Hematopoietic multipotent progenitor cell treated with erythropoietin and hydrocortisone succinate and interleukin-3 and kit ligand, for 17 days (in vitro differentiated cells): ENCODE measurements at places on chromosomes 5 and 9.

- DNase-seq, result no peak
Observed at GRCh38 chr5:26763215-26763614, 275.2 kb downstream of the CDH9 start.

DNA sequence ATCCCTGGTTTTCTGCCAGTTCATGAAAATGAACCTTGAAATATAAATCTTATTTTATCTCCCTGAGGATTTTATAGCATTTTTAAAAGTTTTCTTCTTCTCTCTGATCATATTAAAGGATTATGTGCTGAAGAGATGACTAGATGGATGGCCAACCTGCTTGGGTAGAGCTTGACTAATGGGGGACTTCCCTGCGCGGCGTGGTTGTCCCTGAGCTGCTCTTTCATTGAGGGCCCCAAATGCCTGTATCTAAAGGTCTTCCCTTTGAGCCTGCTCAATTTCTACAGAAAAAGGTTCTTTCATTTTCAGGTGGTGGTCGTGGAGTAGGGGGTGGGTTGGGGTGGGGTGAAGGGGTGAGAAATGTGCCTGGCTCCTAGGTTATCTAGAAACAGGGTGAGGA lies 20.5 kb upstream of the CDKN2AIPNL start:
- no peak for DNase-seq

GRCh38 chr9:78370991-78371390 lies 74.1 kb downstream of the PSAT1 start:
- DNase-seq, result no peak

DNA sequence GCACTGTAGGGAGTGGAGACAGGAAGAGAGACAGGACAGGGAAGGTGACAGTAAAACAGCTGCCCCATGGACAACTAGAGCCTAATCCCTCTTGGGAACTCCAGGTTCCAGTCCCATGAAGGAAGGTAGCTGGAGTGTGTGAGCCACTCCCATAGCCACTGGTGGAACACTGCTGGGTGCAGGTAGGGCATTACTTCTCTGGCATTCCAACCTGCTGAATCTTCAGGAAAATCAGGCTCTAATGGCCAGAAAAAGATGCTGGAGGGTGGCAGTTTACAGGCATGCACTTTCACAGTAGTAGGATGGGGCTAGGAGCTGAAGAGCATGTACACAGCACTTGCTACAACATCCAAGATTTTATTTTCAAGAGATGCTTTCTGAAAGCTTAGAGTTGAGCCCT lies 259.4 kb downstream of the AUH start:
- DNase-seq, result no peak

DNA sequence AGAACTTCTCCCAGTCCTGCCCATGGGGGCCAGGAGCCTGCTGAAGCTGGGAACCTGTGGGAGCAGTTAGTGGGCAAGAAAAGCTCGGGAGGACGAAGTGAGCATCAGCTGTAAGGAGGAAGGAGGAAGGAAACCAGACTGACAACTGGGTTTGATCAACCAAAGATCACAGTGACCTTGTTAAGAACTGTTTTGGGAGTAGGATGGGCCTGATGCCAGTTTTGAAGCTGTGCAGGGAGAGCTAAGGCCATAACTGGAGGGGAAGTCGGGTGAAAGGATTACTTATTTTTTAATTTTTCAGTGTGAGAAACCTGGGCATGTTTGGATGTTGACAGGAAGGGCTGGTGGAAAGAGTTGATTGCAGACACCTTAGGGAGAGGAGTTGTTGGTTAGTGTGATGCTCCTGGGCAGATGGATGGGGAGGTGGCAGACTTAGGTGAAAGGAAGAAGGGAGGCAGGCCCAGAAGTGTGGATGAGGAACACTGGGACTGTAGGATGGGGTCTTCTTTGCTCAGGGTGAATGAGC lies 58.3 kb upstream of the KLF4 start:
- DNase-seq, result no peak

GRCh38 chr9:36808251-36808650 lies 225.8 kb downstream of the PAX5 start:
- DNase-seq, result no peak

DNA sequence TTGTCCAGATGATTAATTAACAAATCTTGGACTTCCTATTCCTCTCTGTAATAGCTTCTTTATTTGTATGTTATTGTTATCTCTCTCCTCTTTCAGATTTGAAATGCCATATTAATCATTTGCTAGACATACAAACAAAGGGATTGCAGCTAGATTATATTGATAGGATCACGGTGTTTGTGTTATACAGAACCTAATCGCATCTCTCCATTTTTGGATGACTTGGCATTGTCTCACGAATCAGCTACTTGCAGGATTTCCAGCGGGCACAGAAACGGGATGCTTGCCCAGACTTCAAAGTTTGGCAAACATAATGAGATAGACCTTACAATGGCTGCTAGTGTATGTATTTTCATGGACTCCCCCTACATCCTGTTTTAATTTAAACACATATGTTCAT lies 368.1 kb downstream of the TLE4 start:
- DNase-seq, result no peak

GRCh38 chr5:65892801-65893200 lies 33.6 kb upstream of the ERBIN start:
- no peak for DNase-seq

DNA sequence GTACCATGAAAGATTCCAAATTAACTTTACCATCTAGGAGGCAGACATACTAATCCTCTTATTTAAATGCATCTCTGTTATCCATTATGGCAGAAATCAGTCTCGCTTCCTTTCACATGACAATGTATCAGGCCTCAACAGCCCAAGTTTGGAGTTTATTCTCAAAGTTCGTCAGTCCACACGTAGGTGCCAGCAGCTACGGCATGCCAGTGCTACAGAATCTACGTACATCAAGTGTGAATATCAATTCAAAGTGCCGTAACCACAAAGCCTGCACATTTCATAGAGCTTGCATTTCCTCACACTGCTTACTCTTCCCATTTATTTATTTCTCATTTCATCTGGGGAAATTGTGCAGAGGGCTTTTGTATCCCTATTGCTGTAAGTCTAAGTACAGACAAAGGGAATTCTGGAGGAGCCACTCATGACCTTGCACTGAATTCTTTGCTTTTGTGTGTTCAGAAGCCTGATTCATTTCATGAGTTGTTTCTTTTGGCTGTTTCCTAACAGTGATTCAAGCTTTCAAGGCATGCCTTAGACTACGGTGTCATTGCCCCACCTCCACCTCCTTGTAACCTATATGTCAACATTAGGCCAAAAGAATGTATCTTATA lies 10.0 kb downstream of the ENC1 start:
- DNase-seq, result no peak

DNA sequence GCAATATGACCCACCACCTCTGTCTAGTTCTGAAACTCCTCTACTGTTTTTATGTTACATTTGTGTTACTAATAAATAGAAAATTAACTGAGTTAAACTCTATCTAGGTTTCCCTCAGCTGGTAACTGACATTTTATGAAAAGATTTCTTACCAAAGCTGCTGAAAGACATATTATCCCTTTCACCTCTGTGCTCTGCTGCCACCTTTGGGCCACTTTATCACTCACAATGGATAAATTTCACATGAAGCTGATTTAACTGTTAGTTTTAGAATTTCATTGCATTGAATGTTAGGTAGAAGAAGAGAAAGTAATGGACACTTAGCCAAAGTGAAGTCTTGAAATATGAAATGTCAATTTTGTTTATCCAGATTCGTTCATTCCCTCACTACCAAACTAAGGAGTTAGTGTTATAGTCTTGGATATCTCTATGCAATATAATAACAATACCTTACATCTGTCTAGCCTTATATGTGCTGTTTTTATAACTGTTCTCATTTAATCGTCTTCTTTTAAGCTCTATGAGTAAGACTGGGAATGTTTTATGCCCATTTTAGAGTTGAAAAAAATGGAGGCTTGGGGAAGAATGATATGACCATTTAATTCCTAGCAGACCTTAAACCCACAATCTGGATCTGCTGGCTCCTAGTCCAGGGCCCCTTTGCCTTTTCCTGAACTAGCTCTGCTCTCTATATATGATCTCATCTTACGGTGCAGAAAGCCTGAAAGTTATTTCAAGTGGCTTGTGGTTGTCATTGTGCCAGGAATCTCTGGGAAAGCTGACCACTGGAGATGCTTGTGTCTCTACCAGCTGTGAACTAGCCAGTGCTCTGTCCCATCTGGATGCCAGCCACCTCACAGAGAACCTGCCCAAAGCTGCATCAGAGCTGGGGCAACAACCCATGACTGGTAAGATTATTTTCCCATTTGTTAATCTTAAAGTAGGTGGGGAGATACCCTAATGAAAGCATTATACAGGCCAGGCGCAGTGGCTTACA lies 97.1 kb downstream of the GOLPH3 start:
- DNase-seq, result no peak

GRCh38 chr5:174149426-174149825 lies 103.9 kb downstream of the NSG2 start:
- no peak for DNase-seq
